ENCODE measurements at places on chromosomes 5 and 9.
A peak's percentile ranks its signal among the peaks of the same experiment; 100 is the strongest.

- no peak for DNase-seq
Measured at GRCh38 chr9:2889023-2889422, 45.1 kb upstream of the PUM3 start.

DNA sequence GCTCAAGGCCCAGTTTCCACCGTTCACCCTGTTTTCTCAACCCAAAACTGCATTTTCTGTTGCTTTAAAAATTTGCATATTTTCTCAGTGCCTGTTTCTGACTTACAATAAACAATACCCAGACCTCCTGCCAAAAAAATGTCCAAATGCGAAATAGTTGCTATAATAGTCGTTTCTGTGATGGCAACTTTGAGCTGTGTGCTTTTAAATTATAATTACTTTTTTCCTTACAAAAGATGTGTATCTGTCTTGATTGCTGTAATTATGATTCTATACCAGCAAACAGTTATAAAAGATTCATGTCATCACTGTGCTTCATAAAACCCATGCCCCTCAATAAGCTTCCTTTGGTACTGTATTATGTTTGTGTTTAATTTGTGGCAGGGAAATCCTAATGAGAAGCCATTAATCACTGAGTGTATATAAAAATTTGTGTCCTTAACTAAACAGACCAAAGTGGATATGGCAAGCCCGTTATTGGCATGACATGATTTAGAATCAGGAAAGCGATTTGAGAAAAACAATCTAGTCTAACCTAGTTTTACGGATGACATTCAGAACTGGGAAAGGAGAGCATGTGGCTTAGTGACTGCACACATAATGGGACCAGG lies 5.4 kb upstream of the SLC1A3 start:
- DNase-seq, result no peak

- no peak for DNase-seq
Measured at GRCh38 chr5:37814699-37815098, 25.1 kb downstream of the GDNF start.

DNA sequence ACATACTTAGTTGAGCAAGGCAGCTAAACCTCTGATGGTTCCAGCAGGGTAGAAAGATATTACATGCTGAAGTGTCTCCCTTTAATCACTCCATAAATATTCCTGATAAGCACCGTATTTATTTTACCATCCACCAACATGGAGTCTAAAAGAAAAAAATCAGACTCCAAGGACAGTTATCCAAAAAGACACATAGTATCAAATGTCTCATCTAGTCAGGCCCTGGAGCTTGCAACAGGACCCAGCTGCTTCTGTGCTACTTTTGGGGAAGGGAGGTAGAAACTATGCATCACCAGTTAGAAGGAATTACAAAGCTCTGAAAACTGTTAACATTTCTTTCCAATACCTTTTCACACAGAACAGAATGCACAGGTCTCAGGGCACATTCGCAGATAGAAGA lies 88.1 kb downstream of the S1PR3 start:
- DNase-seq, result no peak

GRCh38 chr9:75128535-75128934 lies 40.2 kb downstream of the OSTF1 start:
- DNase-seq, result no peak

DNA sequence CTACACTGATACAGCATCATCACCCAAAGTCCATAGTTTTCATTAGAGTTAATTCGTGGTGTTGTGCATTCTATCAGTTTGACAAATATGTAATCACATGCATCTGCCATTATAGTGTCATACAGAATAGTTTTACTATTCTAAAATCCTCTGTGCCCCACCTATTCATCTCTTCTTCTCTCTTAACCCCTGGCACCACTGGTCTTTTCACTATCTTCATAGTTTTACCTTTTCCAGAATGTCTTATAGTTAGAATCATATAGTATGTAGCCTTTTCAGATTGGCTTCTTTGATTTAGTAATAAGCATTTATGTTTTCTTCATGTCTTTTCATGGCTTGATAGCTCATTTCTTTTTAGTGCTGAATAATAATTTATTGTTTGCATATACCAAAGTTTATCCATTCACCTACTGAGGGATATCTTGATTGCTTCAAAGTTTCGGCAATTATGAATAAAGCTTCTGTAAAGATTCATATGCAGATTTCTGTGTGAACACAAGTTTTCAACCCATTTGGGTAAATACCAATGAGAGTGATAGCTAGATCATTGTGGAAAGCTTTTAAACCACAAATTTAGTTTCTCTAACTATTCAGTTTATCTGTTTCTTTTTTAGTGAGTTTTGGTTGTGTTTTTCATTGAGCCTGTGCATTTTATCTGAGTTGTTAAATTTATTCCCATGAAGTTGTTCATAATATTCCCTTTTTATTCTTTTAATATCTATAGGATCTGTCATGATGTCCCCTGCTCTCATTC lies 84.9 kb downstream of the RALGPS1 start:
- no peak for DNase-seq

- DNase-seq, result no peak
Measured at GRCh38 chr5:178433273-178433775, 156.9 kb downstream of the COL23A1 start.

DNA sequence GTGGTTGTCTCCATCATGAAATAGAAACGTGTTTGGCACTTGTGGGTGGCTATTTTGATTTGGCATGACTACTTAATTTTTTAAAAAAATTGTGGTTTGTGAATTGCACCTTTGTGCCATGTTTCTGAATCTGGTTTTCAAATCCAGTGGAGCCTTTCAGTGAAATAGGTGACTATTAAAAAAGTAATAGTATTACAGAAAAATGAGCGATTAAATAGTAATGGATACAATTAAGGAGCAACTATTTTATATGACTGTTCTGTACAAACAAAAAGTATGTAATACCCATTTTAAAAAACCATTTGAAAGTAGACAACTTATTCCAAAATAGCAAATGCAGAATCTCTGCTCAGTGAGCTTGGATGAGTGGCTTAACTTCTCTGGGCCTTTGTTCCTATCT lies 3.0 kb downstream of the SOWAHA start:
- no peak for DNase-seq

DNA sequence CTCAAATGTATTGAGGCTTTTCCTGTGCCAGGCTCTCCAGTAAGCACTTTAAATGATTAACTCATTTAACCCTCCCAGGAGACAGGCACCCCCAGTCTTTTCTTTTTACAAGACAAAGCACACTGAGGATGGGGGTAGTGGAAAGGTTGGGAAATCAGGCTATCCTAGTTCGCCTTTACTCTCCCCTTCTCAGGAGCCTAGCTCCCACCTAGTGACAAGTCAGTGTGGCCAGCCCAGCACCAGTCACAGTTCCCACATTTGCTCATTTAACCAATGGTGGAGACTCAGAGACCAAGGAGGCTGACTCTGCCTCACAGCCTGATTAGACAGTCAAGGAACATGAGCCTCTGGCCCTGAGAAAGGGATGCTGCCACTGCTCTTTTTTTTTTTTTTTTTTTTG lies 3.5 kb downstream of the ALDH7A1 start:
- no peak for DNase-seq

DNA sequence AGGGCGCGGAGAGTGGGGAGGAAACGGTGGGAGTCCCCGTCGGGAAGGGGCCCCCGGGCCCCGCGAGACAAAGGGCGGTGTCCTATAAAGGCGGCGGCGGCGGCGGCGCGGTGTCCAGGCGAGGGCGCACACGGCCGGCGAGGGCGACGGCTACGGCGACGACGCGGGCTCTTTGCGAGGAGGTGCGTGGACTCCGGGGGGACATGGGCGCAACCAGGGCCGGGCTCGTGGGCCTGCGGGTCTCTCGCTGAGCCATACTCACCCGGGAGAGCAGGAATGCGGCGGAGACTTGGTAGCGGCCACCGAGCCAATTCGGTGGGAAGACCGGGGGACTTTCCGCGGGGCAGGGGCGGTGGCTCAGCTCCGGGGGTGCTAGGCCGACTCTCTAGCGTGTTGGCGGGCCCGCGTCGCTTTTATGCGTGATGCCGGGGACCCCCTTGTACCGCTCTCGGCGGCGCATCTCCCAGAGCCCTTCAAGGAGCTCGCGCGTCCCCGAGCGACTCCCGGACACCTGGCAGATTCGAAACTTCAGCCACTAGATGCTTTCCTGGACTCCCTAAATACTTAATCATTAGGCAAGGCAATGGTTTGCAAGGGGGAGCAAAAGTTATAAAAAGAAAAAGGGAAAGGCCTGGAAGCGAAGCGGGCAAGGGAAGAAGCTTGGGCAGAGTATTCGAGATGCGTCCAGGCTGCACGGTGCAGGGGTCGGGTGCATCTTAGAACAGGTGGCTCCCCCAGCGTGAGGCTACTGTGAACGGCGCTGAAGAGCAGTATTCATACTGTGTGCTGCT lies 5.9 kb upstream of the TAL2 start:
- no peak for DNase-seq

DNA sequence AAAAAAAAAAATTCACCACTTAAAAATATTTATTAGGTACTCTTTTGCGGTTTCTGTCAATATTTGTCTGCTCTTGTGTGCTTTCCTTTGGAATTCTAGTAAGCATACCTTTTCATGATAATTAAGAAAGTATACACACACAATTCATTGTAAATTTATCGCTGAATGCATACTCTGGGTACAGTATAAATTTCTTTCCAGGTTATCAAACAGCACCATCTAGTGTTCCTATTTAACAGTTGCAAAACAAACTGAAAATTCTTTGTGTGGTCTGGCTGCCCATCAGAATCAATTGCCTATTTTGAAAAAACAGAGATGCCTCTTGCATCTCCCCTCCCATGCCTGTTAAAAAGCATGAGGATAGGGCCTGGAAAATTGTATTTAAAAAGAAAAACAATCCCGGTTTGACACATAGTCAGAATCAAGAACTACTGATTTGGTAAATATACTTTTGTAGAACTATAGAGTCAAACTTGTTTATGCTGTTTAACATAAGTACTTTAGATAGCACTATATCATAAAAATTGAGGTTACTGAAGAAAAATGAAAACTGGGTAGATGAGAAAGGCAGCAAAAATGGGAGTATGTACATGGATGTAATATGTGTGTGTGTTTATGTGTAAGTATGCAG lies 16.2 kb downstream of the PGGT1B start:
- DNase-seq, result no peak

- DNase-seq, result no peak
Measured at GRCh38 chr5:3484836-3485235, 110.8 kb upstream of the IRX1 start.

- DNase-seq, result no peak
Measured at GRCh38 chr5:55680353-55680752, 31.8 kb downstream of the SLC38A9 start.

DNA sequence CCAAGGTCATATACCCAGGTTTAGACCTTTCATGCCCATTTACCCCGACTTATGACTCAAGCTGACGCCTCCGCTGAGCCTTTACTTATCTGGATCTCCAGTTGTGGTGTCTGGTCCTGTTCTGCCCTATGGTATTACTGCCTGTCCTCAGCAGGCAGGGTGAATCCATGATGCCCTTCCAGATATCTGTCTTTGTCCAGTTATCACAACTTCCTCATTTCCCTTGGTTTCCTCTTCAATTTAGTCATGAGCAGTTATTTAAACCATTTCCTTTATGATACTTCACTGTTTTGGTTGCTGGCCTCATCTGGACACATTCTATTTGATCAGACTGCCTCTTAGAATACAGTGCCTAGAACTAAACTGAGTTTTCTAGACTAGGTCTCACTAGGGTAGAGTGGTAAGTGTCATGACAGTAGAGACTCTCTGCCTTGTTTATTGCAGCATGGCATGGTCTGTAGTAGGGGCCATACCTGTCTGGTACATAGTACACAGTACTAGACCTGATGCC lies 93.3 kb downstream of the MELK start:
- no peak for DNase-seq

GRCh38 chr9:13845460-13845859 lies 468.5 kb downstream of the NFIB start:
- DNase-seq, result no peak

DNA sequence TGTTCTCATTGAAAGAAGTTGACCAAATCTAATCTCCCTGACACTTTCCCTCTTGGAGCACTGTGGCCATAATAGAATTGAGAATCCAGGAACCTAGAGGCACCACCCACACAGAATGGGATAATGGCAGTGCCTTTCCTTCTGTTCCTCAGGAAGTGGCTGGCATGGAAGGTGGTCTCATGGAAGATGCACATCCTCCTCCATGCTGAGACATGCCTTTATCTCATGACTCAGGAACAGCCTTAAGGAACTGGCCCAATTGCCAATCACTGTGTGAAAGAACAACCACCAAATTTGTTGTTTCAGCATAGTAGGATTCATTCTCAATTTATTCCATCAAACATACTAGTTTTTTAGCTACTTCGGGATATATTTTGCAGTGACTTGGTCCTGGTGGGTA lies 137.5 kb upstream of the RASGRF2 start:
- DNase-seq, result no peak

GRCh38 chr5:57416278-57416994 lies 66.2 kb downstream of the ACTBL2 start:
- DNase-seq, result no peak

- no peak for DNase-seq
Measured at GRCh38 chr9:86599561-86599960, 245.4 kb upstream of the TUT7 start.

GRCh38 chr5:160970605-160971191 lies 118.7 kb upstream of the ATP10B start:
- no peak for DNase-seq

GRCh38 chr5:168793841-168794837 lies 215.0 kb upstream of the PANK3 start:
- peak; percentile 89 for DNase-seq

GRCh38 chr5:72542695-72543094 lies 35.5 kb upstream of the ZNF366 start:
- DNase-seq, result no peak

GRCh38 chr5:54902791-54903473 lies 82.5 kb downstream of the ESM1 start:
- DNase-seq, result no peak

- no peak for DNase-seq
Measured at GRCh38 chr9:31486630-31487029, 897.8 kb upstream of the ACO1 start.

DNA sequence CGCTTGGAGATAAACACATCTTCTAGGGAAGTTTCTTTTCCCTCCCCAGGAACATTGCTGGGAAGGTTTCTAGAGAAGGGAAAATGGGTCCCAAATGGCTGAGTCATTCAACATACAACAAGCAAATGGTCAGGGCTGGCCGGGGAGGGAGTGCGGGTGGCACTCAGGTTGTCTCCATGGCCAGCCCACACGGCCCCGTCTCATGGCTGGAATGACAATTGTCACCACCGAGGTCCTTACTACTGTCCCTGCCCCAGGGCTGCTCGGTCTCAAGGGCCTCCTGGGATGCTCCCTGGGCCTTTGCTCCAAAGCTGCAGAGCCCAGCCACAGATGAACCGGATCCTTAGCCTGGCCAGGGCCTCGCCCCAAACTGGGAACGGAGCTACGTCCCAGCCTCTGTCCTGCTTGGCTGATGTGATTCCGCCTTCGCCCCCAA lies 121.9 kb downstream of the FGF18 start:
- DNase-seq, result no peak

Measured in suprapubic skin (tissue), 4 donors.